ENCODE measurements at places on chromosomes 7 and 10.
A peak's percentile ranks its signal among the peaks of the same experiment; 100 is the strongest.

DNA sequence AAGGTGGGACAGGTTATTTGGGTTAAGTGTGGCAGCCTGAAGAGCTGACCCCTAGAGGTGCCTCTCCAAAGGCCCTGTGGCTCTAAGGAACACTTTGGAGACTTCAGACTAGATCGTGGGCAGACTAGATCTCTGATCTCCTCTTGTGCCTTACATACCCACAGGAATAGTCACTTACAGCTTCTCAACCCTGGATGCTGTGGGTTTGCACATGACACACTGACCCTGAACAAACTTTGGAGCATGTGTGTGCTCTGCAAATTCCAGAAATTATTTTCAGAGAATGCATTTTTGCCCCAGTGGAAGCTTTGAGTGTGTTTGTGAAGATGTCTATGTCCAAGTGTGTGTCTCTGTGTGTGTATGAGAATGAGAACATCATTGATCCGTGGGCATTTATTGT lies 119.6 kb downstream of the EMX2 start:
- DNase-seq, result no peak

- no peak for DNase-seq
Observed at GRCh38 chr7:88071994-88072714, 138.1 kb downstream of the ADAM22 start.

GRCh38 chr7:28774261-28774988 lies 183.7 kb downstream of the TRIL start:
- DNase-seq, result no peak

DNA sequence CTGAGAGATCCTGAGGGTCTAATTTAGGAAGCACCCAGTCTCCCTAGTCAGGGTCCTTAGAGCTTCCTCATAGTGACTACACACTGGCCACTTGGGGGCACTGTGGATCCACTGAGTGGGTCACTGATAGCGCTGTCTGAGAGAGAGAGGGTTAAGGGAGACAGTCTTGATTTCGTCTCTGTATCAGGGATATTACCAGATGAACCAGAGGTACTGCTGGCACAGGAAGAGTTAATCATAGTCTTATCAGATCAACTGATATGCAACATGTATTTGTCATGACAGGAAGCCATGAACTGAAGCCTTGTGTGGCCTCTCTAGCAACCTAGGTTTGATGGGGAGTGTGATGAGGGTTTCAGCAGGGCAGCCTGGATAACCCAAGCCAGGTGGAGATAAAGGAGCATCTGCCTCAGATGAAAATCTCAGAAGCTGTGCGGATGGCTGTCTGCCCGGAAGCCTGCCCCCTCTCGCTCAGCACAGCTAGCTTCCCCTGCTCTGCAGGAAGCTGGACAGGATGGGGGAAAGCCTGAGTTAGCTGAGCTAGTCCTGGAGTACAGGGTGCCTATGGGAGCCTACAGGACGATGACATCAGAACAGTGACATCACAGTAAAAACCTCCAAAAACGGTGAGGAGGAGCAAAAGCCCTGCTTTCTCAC lies 214.0 kb upstream of the PRSS1 start:
- peak; percentile 51 for DNase-seq
